ENCODE measurements at places on chromosomes 7 and 10.

GRCh38 chr10:133351408-133352318 lies 4.5 kb downstream of the PRAP1 start:
- DNase-seq: no peak

DNA sequence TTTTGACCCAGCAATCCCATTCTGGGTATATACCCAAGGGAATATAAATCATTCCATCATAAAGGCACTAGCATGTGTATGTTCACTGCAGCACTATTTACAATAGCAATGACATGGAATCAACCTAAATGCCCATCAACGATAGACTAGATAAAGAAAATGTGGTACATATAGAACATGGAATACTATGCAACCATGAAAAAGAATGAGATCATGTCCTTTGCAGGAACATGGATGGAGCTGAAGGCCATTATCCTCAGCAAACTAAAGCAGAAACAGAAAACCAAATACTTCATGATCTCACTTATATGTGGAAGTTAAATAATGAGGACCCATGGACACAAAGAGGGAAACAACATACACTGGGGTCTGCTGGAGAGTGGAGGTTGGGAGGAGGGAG lies 58.0 kb upstream of the STARD3NL start:
- DNase-seq: no peak

- DNase-seq: no peak
Observed at GRCh38 chr7:21064698-21065648, 278.3 kb upstream of the SP8 start.

DNA sequence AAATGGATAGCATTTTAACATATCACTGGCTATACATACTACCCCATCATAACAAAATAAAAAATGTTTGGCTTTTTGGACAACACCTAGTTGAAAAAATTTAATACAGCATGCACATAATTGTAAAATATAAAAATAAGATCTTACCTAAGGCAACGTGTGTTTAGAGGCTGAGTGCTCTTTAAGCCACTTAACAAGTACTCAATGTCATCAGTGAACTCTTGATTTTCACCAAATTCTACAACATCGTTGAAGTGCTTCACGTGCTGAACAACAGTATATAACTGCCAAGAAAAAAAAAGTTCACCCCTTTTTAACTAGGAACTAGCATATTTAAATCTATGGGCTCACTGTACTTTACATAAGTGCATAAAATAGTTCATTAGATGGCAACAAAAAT lies 49.5 kb downstream of the WAPL start:
- DNase-seq: no peak

GRCh38 chr7:81439591-81439990 lies 330.3 kb downstream of the HGF start:
- DNase-seq: no peak

- no peak for DNase-seq
Observed at GRCh38 chr7:77403957-77404356, 12.2 kb downstream of the GSAP start.

DNA sequence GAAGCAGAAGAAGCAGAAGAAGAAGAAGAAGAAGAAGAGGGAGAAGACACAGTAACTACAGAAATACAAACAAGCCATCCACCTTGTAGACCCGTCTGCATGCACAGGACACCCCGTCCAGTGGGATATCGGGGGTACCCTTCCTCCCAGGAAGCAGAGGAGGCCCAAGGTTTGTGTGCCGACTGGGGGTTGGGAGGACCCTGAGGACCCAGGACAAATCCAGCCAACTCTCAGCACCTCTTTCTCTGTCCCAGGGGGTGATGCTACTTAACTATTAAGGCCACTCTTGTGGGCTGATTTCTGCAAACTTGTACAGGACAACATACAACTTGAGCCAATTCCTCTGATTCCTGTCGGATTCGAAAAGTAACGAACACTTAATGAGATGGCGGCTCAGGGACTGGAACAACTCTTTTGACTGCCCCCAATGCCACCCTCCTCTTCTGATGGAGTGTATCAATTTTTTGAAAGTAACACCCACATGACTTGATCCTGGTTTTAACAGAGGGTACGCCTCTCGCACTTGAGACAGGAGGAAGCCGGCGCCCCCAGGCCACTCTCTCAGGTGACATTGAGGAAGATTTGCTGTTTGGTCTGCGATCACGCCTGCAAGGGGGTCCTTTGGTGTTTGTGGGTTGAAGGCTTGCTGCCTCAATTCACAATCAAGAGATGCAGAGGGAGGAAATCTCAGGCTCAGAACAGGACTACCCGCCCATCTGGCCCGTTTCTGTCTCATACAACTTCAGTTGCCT lies 192.6 kb downstream of the TNS3 start:
- DNase-seq: no peak

- no peak for DNase-seq
Observed at GRCh38 chr7:151930695-151931094, 25.6 kb upstream of the GALNTL5 start.

DNA sequence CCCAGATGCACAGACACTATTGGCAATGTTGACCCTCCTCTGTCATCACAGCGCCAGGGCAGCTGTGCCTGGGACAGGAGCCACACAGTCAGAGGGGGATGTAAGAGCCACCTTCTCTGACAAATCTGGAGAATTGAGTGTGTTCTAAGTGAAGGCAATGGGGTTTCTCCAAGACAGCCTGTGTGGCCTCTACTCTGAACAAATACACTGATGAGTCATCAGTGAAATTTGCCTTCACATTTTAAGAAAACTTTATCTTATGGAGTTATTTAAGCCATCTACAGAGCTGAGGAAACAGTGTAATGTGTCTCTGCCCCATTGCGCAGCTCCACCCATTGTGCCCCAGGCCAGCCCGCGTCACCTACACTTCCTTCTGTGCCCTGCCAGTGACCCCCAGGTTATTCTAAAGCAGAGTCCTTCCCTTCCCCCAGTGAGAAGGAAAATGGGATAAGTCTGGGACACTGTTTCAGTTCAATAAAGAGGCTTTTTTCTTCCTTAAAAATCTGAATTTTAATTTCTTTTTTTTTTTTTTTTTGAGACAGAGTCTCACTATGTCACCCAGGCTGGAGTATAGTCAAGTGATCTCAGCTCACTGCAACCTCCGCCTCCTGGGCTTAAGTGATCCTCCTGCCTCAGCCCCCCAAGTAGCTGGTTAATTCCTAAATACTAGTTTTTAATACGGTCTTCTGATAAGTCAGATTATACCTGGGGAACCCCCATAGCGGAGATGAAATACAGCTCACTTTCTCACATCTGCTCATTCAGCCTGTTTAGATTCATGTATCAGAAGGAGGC lies 21.8 kb downstream of the AKR1E2 start:
- no peak for DNase-seq

GRCh38 chr10:57015595-57016318 lies 654.7 kb upstream of the ZWINT start:
- DNase-seq: no peak
